T-helper 2 cell treated with Interferon-gamma antibody and Interleukin-4, amounts not matched to agents 100 ng/mL and 5 ng/mL, for 36 hours (primary cell): ENCODE measurements at places on chromosomes 1 and 21. TPM values are rescaled to one million over a fixed set of nuclear protein-coding genes. Genes with fewer than 3 reads are reported as not detected.

Gene CROCC
- total RNA-seq = 25.5 and 26.1 TPM in 2 replicates

Gene ID3
- 19.0 and 19.5 TPM in 2 replicates for total RNA-seq

Gene UBE4B
- total RNA-seq = 38.2 and 38.6 TPM in 2 replicates

Gene CNKSR1
- total RNA-seq = 5.9 and 7.2 TPM in 2 replicates

Gene S100A8
- not detected in 2 replicates for total RNA-seq

Gene CELA3B
- not detected in 2 replicates for total RNA-seq

Gene KCNK1
- total RNA-seq = 6.0 and 6.8 TPM in 2 replicates
